ENCODE measurements at places on chromosomes 6 and 20.

DNA sequence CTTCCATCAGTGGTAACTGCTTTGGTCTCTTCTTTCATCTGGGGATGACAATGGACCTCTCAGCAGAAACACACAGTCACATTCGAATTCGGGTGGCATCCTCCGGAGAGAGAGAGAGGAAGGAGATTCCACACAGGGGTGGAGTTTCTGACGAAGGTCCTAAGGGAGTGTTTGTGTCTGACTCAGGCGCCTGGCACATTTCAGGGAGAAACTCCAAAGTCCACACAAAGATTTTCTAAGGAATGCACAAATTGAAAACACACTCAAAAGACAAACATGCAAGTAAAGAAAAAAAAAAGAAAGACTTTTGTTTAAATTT lies 6.1 kb downstream of the EDN1 start:
- no peak for DNase-seq

- no peak for DNase-seq
Observed at GRCh38 chr20:58875541-58876134, 23.1 kb downstream of the GNAS start.

DNA sequence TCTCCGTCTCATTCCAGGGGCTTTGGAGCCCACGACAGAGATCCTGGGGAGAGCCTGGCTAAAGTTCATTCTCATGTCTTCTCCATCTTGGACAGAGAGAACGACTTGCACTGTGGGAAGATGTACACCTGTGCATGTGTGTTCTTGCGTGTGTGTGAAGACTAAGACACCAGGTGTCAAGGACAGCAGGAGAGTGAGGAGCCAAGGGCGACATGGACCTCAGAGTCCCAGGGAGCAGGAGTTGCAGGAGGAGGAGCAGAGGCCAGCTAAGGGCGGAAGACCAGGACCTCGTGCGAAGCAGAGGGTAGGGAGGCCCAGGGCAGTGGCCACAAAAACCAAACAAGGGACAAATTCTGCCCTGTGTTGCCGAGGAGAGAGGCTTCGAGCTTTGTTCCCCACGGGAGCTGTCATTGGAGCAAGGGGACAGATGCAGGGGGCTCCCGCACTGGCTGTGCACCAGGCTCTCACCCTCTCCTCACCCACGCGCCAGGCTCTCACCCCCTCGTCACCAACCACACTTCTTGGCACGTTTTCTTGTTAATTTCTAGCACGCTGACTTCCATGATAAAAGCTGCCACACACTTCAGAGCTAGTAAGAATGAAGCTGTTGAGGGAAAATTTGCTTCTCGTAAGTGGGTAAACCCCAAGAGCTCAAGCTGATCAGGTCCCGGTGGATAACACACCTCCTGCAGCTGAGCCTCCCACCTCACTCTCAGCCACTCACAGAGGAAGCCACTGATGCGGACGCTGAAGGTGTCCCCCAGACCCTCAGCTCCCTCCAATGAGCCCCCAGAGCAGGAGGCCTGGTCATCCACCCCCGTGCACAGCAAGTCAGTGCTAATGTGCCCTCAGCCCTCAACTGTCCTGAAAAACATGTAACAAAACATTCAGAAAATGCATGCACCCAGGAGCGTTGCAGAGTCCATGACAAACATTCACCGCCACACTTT lies 62.6 kb downstream of the DLL1 start:
- DNase-seq = no peak

DNA sequence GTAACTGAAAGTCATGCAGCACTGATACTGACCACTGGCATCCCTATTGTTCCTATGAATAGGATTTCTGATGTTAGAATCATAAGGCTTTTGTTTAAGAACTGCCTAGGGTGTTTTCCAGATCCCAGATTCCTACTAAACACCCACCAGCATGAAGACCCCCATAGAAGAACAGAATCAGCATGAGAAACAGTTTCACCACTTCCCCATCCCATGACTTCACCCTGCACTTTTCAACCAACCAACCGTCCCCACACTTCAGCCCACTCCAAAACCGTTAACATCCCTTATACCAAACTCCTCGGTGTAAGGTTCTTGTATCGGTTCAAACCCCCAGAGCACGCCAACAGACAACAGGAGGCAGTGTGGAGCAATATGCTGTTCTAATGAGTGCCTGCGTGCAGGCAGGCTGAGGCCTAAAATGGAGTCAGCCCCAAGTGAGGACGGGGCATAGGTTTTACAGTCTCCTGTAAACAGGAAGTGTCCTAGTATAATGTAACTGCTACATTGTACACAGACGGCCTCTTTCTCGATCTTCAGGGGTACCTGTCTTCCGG lies 11.4 kb upstream of the SSTR4 start:
- DNase-seq = no peak

DNA sequence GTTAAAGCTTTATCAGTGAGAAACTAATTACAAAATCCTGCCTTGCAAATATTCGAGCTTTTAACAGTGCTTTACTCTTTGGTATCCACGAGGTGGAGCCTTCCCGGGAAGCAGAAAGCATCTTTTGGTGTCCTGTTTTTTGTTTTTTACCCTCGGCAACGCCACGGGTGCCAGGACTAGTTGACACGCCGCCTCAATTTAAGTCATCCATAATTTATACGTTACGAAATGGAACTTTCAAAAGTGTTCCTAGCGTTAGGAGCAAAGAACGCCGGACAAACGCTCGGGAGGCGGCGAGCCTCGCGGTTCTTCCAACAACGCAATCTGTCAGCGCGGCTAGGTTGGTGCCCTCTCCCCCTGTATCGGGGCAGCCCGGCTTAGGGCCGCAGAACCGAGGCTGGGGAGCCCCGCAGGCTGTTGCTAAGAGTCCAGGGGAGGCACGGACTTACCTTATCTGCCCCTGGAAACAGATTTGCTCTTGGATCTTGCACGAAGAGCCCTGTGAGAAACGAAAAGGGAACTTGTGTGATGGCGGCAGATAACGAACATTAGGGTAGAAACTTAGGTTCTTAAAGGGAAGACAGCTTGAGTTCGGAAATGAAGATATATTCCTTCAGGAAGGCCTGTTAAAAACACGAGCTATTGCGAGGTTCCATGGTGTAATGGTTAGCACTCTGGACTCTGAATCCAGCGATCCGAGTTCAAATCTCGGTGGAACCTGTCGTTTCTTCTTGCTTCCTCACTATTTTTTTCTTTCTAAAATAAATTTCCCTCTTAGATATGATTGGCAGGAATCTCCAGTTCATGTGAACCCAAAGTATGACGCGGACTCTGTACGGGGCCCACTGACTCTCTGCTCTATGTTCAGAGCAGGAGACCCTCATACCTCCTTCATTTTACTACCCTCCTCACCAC lies 46.2 kb upstream of the ZNF184 start:
- peak; percentile 65 for DNase-seq

DNA sequence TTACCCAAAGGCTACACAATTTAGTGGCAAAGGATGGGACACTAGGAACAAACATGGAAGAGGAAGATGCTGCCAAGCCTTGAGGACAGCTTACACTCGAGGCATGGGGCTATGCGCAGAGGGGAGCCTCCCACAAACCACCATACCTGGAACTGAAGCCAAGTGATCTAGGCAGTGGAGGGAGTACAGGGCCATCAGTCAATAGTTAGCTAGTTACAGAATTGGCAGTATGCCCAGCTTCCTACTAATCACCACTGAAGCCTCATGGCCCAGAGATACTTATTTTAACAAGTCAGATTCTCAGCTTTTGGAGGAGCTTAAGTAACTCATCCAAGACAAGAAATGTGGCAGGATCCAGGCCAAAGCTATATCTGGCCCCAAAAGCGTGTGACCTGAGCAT lies 226.6 kb upstream of the MOCS1 start:
- no peak for DNase-seq

DNA sequence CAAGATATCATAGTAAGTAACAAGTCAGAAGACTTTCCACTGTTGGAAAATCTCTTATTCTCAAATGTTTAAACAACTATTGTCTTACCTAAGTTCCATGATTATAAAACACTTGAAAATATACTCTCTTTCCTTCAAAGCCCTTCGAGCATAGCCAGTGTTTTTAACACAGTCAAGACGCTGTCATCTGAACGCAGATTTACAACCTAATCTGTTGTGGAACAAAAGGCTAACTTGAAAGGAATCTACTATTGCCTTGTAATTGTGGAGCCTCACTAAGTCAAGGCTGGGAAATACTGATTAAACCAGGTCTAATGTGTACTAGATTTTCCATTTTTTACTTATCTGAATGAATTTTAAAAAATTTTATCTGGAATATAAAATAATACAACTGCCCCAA lies 205.8 kb downstream of the TRDN start:
- DNase-seq = no peak

GRCh38 chr6:137492289-137493217 lies 1.6 kb downstream of the OLIG3 start:
- no peak for DNase-seq

GRCh38 chr6:48817333-48818051 lies 645.6 kb downstream of the MMUT start:
- DNase-seq = no peak

GRCh38 chr6:137910424-137910834 lies 43.4 kb downstream of the TNFAIP3 start:
- DNase-seq = no peak

- DNase-seq = no peak
Observed at GRCh38 chr6:46528961-46529750, 37.9 kb upstream of the RCAN2 start.

DNA sequence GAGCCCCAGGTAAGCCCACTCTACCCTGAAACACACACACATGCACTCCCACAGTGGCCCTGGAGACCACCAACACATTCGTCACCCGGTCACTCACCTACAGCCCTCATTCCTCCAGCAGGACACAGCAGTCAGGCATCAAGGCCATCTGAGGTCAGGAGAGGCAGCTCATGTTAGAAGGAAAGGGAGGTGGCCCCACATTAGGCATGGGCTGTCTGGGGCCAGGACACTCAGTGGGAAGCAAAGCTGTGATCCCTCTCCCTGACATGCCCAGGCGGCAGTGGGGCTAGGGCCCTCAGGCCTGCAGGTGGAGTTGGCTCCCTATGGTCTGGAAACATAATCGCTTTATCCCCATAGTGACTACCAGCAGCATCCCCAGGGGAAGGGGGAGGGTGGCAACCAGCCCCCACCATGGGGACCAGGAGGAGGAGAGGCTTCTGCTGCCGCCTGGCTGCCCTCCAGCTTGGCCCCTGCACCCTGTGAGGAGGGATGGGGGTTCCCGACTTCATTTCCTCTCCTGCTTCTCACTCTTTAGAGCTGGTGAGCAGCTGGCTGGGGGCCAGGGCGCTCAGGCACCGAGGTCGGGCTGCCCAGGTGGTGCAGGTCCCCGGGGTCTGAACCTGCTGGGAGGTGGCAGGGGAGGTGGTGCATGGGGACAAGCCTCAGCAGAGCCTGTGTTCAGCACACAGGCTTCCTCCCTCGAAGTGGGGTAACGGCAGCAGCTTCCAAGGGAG lies 76.6 kb upstream of the CST7 start:
- no peak for DNase-seq

- DNase-seq = no peak
Observed at GRCh38 chr20:48921883-48922820, 641 bp downstream of the ARFGEF2 start.

Measured in neural crest cell (in vitro differentiated cells).